Activated CD4-positive, alpha-beta T cell treated with anti-CD3 and anti-CD28 coated beads for 1 hour (primary cell): ENCODE measurements at places on chromosomes 3 and 15.

GRCh38 chr3:9293076-9293475 lies 43.6 kb upstream of the SRGAP3 start:
- no peak for DNase-seq

DNA sequence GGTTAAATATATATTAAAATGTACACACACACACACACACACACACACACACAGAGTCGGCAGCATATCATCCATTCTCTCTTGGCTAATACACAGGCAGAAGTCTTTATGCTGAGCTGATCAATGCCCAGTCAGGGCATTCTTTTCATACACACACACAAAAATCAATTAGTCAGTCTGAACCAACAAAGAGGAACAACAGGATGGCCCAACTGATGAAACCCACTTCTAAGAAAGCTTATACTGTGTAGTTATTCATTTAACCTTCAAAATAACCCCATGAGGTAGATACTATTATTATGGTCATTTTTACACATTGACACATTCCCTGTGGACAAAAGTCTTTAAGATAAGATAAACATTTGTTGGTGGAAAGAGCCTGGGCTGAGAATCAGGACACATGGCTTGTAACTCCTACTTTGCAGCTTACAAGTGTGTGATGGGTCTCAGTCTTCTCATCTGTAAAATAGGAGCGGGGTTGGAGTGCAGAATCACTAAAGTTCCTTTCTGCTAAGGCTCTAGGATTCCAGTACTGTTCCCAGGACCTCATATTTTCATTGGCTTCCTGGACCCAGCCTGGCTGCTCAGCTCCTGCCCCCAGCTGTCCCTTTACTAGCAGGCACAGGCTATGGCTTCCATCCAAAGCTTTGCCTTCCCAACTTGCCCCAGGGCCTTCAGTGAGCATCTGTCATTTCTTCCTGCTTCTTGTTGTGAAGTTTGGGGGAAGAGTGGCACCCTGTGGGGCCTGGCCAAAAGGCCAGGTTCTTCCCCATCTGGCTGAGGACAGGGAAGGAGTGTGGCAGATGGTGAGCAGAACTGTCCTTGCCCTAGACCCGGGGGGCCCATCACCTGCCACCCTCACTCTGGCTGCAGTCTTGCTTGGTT lies 27.2 kb upstream of the GLCE start:
- no peak for DNase-seq

DNA sequence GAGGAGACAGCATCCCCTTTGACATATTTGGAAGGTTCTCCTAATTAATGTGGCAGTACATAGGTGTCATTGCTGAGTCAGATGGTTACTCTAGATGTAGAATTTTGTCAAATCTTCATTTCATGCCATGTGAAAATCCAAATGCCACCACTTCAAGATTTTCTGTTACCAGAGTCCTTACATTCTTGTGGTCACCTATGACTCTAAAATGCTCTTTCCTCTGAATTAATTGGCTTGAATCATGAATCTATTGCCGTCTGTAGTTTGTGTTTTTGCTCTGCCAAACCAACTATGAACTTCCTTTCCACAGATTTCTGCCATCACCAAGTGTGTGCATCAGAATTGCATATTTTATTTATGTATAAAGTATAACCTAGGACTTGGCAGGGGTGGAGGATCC lies 269.4 kb upstream of the ZPLD1 start:
- DNase-seq, result no peak

- no peak for DNase-seq
These were observed 5.0 kb downstream of the CD86 start for GRCh38 chr3:122060040-122060698.

DNA sequence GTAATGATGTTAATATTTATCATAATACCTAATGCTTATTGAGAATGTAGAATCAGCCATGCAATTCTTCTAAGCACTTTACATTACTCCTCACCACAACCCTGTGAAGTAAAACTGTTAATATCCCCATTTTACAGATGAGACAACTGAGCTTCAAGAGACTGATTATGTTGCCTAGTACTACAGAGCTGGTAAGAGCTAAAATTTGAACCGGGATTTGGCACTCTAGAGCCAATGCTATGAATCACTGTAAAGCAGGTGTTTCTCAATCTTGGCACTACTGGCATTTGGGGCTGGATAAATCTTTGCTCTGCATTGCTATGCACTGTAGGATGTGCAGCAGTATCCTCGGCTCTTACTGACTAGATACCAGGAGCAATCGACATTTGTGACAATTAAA lies 367.7 kb downstream of the MAGI1 start:
- no peak for DNase-seq
